Myocyte (in vitro differentiated cells): ENCODE measurements at places on chromosomes 4 and X.

GRCh38 chr4:4358093-4358854, 28.6 kb upstream of the NSG1 start:
- no peak for DNase-seq

DNA sequence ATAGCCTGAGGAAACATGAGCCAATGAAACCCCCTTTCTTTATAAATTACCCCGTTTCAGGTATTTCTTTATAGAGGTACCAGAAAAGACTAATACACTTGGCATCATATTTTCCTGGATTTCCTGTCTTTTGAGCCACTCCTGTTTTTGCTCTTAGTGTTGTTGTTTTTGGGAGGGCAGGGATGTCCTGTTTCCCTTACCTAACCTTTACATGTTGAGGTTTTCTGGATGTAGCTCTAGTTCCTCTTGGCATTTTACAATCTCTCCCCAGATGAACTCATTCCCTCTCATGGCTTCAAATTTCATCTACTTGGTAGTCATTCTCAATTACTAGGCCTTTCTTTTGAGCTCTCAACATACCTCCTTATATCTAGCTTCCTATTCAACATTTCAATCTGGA, 104.1 kb upstream of the MAB21L2 start:
- DNase-seq: no peak

GRCh38 chr4:134328741-134329140, 127.2 kb upstream of the PABPC4L start:
- no peak for DNase-seq

GRCh38 chr4:145012841-145013240, 85.2 kb downstream of the ANAPC10 start:
- DNase-seq: peak; percentile 41
